ENCODE measurements at places on chromosomes 3 and 15.
A peak's percentile ranks its signal among the peaks of the same experiment; 100 is the strongest.

GRCh38 chr3:35042210-35042991, 596.9 kb upstream of the ARPP21 start:
- DNase-seq = no peak

DNA sequence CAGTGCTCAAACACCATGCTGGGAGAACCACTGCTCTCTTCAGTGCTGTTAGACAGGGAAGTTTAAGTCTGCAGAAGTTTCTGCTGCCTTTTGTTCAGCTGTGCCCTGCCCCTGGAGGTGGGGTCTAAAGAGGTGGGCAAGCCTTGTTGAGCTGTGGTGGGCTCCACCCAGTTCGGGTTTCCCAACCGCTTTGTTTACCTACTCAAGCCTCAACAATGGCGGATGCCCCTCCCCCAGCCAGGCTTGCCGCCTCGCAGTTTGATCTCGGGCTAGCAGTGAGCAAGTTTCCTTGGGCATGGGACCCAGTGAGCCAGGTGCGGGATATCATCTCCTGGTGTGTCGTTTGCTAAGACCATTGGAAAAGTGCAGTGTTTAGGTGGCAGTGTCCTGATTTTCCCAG, 670.2 kb upstream of the ALCAM start:
- no peak for DNase-seq

GRCh38 chr3:130604806-130605205, 87.8 kb downstream of the COL6A6 start:
- DNase-seq = no peak

GRCh38 chr3:156826896-156827882, 1.0 kb downstream of the LEKR1 start:
- no peak for DNase-seq

DNA sequence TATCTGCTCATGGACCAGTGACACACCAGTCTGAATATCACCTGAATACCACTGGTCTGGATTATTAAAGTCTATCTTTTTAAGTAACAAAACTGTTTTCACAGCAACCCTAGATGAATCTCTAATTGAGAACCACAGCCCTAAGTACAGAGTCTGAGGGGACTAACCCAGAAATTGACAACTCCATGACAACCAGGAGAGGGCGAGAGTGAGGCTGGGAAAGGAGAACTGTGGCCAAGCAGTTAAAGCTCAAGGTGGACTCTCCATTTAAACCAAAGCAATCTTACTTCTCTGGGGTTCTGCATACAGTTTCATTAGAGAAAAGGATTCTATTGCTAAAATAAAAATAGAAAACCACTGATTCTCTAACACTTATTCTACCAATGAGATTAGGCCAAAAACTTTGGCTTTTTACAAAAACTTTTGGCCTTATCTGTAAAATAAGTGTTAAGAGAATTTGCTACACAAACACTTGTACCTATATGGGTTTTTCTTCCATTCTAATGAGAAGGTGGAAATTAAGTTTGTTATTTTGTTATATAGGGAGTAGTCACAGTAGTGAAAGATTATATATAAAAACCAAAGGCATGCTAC, 11.4 kb downstream of the NEK10 start:
- peak; percentile 27 for DNase-seq

DNA sequence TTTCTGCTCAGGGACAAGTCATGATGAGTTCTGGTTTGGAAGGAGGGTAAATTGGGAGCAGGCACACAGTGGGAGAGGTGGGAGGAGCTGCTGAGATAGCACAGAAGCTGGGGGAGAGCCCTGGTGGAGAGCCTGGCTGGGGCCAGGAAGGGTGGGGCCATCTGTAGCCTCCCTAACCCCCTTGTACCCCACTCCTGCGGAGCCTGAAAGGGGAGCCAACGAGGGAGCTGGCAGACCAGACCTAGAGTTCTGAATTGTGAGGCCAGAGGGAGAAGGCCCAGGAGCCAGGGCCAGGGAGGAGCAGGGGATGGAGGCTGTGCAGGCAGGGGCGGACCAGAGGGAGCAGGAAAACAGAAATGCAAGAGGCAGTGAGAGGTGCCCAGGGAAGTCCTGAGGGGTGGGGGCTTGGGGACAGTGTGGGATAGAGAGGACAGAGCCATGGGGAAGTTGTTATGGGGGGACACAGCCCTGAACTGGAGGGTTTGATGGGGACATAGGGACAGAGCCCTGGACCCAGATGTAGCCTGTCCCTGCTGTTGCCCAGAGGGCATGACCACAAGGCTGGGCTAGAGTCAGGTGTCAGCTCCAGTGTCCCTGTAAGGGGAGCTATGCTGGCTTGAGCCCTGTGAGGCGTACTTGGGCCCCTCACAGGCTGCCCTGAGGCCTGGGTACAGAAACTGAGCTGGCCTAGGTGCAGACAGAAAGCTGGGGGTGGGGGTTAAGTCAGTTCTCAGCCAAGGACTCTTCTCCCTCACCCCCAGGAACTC, 1.2 kb downstream of the TMIE start:
- DNase-seq = no peak

GRCh38 chr3:23078735-23079134, 124.4 kb upstream of the UBE2E2 start:
- no peak for DNase-seq

DNA sequence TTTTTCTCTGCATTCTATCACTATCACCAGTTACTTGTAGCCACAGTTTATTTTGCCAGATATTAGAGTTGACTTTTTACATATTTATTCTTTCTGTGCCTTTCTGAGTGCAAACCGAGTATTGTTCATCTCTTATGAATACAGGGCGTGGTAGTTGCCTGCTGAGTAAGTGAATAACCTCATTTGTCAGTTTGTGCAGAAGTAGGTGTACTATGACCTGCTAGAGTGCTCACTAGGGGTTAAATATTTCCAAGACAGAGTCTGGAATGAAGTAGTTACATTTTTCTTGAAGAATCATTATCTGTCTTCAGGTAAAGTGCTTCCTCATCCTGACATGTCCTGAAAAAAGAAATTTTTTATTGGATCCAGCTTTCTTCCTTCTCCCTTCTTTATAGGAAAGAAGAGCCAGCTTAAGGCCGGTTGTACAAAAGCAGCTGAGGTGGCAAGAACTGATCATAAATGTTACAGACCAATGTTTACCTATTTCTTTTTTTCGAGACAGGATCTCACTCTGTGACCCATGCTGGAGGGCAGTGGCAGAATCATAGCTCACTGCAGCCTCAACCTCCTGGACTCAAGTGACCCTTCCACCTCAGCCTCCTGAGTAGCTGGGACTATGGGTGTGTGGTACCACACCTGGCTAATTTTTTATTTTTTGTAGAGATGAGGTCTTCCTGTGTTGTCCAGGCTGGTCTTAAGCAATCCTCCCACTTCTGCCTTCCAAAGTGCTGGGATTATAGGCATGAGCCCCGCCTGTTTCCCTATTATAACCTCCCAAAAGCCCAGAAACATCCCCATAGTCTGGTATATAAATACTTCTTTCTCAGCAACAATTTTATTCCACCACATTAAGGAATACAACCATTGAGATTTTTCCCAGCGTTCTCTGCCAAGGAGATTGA, 182.5 kb downstream of the TPRG1 start:
- DNase-seq = no peak

DNA sequence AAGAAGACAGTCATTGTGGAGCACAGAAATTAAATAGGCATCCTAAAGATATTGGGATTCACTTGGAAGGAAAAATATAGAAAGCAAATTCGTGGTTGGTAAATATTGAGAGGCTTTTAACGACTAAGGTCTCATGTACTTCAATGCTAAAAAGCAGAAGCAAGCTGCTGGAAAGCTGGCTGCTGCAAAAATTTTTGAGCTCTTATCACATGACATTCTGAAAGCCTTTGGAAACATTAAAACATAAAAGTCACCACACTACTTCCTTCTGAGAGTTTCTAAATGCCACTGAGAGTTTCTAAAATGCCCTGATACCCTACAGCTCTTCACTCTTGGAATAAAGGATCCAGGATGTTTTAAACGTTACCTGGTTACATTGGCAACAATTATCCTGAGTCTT, 39.0 kb upstream of the CBLB start:
- no peak for DNase-seq

Measured in stromal cell of bone marrow (primary cell).